ENCODE measurements at places on chromosomes 2 and 18. TPM values are rescaled to one million over a fixed set of nuclear protein-coding genes. Genes with fewer than 3 reads are reported as not detected.

The CREG2 gene
- 0.38 TPM for total RNA-seq

The TMEM18 gene
- 25.6 TPM for total RNA-seq

The CXCR1 gene
- 0.24 TPM for total RNA-seq

The TTR gene
- 1.5 TPM for total RNA-seq

The KANSL1L gene
- 30.9 TPM for total RNA-seq

The CTNNA2 gene
- 0.19 TPM for total RNA-seq

The SCN2A gene
- total RNA-seq: 0.24 TPM

The IL37 gene
- total RNA-seq: 0.09 TPM

- H3K27ac ChIP-seq: no peak overlapping the region
- H3K27me3 ChIP-seq: peaks cover 2% of the 10 kb centered on the region
- H3K4me1 ChIP-seq: no peaks in the 10 kb centered on the region
- no peak for DNase-seq
Measured at GRCh38 chr2:10504994-10505820, 57.1 kb upstream of the ODC1 start.

DNA sequence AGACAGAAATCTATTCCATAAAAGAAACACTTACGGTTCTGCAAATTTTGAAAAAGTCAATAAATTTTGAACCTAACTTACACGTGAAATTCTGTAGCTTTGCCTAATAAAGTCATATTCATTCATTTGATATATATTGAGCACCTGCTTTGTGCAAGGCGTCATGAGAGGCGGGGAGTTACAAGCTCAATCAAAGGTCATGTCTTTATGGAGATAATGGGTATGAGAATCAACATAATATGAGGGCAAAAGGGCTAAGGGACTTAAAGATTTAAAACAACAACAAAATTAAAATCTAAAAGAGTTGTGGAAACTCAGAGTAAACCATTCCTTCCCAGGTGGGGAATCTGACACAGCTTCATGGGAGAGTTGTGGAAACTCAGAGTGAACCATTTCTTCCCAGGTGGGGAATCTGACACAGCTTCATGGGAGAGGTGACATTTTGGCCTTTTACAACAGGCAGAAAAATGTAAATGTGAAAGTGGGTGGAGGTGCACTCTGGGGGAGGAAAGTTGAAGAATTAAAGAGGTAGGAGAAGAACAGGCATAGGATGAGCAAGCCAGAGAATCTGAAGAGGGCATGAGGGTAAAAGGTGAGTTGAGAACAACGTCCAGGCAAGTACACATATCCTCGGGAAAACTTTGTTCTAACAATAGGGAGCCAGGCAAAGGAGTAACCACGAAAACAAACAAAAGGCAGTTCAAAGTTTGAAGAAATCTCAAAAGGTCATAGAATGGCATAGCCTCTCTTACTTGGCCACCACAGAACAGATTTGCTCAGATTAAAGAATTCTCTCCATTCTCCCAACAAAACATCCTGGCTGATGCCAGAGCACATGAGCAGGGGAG lies 49.5 kb upstream of the CD226 start:
- H3K4me1 ChIP-seq: no peaks in the 10 kb centered on the region
- DNase-seq: no peak
- H3K36me3 ChIP-seq: peaks cover 4% of the 10 kb centered on the region

DNA sequence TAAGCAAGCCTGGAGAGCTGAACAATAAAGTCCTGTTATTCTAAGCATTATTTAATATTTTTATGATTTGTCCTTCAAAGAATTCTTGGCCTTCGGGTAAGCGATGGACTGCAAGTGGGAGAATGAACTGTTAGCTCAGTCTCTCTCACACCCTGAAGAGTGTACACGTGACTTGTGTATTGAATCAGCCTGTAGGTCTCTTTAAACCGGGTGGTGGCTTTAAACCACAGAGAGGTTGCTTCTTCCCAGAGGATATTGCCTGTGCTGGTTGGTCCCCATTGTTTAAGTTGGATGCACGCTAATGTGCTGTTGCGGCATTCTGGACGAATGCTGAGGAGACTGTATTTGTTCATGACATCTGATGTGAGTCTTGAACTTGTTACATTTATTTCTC lies 183.3 kb downstream of the LTBP1 start:
- H3K4me3 ChIP-seq: no peak overlapping the region
- no peaks in the 10 kb centered on the region for H3K4me1 ChIP-seq
- DNase-seq: no peak
- no peaks in the 10 kb centered on the region for H3K36me3 ChIP-seq

DNA sequence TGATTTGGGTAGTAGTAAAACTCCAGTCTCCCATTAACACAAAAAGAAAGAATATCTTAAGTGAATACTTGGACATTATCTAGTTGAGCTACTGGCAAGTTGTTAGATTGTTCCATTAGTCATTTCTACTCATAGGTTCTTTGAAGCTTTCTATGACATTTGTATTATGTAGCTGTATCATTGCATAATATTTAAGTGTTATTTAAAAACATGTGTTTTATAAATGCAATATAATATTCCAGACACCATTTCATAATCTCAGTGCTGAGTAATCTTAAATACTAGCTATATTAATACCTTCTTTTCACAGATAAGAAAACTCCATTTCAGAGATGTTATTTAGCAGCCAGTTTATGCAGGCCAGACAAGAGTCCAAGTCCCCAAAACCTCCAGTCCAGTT lies 271.9 kb downstream of the NCKAP5 start:
- no peak overlapping the region for H3K4me3 ChIP-seq
- H3K4me1 ChIP-seq: no peaks in the 10 kb centered on the region
- no peak overlapping the region for H3K27ac ChIP-seq
- H3K27me3 ChIP-seq: no peaks in the 10 kb centered on the region
- no peaks in the 10 kb centered on the region for H3K36me3 ChIP-seq
- no peak for DNase-seq

GRCh38 chr2:239487272-239487671 lies 86.5 kb upstream of the HDAC4 start:
- DNase-seq: no peak
- H3K27ac ChIP-seq: no peak overlapping the region
- H3K4me3 ChIP-seq: no peak overlapping the region
- no peaks in the 10 kb centered on the region for H3K36me3 ChIP-seq
- no peaks in the 10 kb centered on the region for H3K27me3 ChIP-seq
- no peaks in the 10 kb centered on the region for H3K4me1 ChIP-seq

GRCh38 chr18:37160038-37160820 lies 331.3 kb downstream of the KIAA1328 start:
- H3K27me3 ChIP-seq: no peaks in the 10 kb centered on the region
- DNase-seq: no peak
- H3K4me3 ChIP-seq: no peak overlapping the region
- H3K4me1 ChIP-seq: no peaks in the 10 kb centered on the region
- no peak overlapping the region for H3K27ac ChIP-seq

- no peaks in the 10 kb centered on the region for H3K36me3 ChIP-seq
- H3K4me3 ChIP-seq: no peak overlapping the region
- no peak for DNase-seq
- H3K27ac ChIP-seq: no peak overlapping the region
Measured at GRCh38 chr2:62176801-62177200, 19.1 kb upstream of the B3GNT2 start.

DNA sequence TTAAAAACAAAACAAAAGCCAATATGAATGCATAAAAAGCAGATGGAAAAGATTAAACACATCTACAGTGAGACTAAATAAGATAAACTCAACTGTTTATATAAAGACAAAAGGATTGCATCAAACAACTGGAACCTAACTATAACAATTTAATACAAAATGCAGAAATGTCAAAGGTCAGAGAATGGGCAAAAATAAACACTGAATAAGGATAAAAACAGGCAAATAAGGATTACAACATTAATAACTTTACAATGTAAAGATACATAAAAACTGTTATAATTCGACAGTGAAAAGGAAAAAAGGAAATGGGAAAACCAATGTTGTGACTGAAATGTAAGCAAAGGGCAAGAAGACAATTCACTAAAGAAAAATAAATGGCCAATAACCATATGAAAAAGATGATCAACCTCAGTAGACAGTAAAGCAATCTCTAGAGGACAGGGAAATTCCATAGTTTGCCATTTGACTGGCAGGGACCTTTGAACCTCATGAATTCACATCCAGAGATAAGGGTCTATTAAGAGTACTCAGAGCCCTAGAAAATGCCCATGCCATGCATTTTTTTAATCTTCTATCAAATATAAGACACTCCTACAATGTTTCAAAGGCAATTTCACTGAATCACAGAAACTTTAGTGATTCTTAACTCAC lies 83.7 kb downstream of the TMEM131 start:
- no peak overlapping the region for H3K27ac ChIP-seq
- H3K27me3 ChIP-seq: no peaks in the 10 kb centered on the region
- peaks cover 11% of the 10 kb centered on the region for H3K4me1 ChIP-seq
- no peak overlapping the region for H3K4me3 ChIP-seq
- peaks cover 4% of the 10 kb centered on the region for H3K36me3 ChIP-seq

- H3K27me3 ChIP-seq: no peaks in the 10 kb centered on the region
- H3K36me3 ChIP-seq: no peaks in the 10 kb centered on the region
- no peak for DNase-seq
- no peaks in the 10 kb centered on the region for H3K4me1 ChIP-seq
Measured at GRCh38 chr2:150339282-150339681, 148.2 kb downstream of the RND3 start.

DNA sequence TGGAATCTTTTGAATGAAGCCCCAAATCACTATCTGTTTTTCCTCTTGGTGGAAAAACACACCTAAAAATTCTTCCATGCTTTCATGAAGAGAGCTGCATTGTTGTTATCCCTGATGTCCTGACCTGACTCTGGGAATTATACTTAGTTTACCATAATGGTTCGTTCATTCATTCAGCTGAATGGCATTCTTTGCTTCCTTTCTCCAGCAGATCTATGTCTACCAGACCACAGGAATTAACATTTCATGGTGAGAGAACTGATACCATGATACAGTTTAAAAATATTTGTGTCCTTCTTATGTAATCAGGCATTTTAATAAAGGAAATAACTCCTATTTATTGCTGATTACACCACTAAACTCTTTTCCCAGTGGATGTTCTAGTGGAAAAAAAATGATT lies 11.1 kb upstream of the SLC4A10 start:
- no peak for DNase-seq
- no peak overlapping the region for H3K27ac ChIP-seq
- no peaks in the 10 kb centered on the region for H3K36me3 ChIP-seq
- H3K27me3 ChIP-seq: no peaks in the 10 kb centered on the region
- H3K4me3 ChIP-seq: no peak overlapping the region
- no peaks in the 10 kb centered on the region for H3K4me1 ChIP-seq

DNA sequence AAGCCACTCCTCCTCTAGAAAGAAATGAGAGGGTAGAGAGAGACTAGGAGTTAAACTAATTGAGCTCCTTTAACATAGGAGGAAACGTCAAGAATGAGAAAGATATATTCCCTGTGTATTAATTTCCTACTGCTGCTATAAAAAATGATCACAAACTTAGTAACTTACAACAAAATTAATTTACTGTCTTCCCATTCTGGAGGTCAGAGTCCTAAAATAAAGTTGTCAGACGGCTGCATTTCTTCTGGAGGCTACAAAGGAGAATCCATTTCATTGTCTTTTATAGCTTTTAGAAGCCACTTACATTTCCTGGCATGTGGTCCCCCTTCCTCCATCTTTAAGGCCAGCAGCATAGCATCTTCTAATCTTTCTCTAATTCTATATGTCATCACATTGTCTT lies 26.9 kb downstream of the ICA1L start:
- H3K27ac ChIP-seq: no peak overlapping the region
- DNase-seq: no peak
- no peak overlapping the region for H3K4me3 ChIP-seq
- no peaks in the 10 kb centered on the region for H3K4me1 ChIP-seq
- no peaks in the 10 kb centered on the region for H3K36me3 ChIP-seq
- no peaks in the 10 kb centered on the region for H3K27me3 ChIP-seq

DNA sequence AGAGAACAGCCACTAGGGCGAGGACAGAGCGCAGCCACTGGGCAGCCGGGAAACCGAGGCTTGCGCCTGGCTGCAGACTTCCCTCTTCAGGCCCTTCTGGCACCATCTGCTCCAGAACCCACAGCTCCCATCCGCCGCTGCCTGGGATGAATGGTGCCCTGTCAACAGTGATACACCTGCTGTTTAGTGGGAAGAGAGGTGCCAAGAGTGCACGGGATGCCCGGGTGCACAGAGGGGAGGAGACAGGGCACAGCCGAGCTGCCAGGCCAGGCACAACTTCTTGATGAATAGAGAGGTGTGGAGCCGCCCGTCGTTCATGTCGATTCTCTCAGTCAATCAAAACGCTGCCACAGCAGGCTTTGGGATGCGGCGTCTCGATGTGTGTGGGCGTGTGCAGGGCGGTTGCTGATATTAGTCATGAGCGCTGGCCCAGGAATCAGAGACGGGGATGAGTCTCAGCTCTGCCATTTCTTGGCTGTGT lies 39.5 kb downstream of the RRM2 start:
- peaks cover 65% of the 10 kb centered on the region for H3K36me3 ChIP-seq
- H3K27me3 ChIP-seq: no peaks in the 10 kb centered on the region
- H3K4me1 ChIP-seq: peaks cover 34% of the 10 kb centered on the region
- H3K27ac ChIP-seq: no peak overlapping the region
- no peak for DNase-seq

- DNase-seq: no peak
- H3K27ac ChIP-seq: no peak overlapping the region
- H3K36me3 ChIP-seq: no peaks in the 10 kb centered on the region
- no peaks in the 10 kb centered on the region for H3K27me3 ChIP-seq
Measured at GRCh38 chr2:121049950-121050585, 234.9 kb downstream of the TFCP2L1 start.

DNA sequence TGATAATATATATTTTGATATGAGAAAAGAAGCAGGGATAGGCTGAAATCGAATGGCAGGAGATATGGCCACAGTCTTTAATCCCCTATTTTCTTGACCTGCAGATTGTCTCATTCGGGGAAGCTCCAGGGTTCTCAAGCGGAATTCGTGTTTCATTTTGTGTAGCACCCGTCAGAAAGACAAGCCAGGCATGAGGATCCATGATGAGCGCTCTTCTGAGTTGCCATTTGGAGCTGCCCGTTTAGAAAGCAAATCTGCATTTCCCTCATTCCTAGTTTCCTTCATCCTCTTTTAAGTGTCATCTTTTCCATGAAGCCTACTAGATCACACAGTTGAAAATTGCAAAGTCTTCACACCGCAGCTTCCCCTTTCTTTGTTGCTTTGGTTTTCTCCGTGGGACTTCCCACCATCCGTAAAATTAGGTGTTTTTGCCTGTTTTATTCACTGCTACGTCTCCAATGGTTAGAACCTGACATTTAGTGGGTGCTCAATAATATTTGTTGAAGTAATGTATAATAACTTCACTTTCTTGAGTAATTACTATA lies 16.9 kb downstream of the HNMT start:
- no peak overlapping the region for H3K27ac ChIP-seq
- no peaks in the 10 kb centered on the region for H3K36me3 ChIP-seq
- no peaks in the 10 kb centered on the region for H3K4me1 ChIP-seq

DNA sequence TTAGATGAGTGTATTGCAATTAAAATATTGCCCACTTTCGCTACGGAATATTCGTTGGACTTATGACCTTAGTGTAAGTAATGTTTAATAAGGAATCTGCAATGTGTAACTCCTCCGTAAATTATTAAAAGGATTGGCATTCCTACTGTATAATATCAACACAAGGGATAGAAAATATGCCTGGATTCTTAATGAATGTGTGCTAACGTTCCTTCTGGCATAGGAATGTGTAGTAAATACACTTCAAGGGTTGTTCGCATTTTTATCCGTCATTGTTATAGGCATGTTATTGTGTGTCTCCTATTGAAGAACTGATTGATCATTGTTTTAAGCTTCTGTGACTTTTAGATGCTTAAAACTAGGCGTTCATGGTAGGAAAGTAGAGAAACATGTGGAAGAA lies 134.5 kb downstream of the NEDD4L start:
- H3K27ac ChIP-seq: no peak overlapping the region
- no peak for DNase-seq
- no peak overlapping the region for H3K4me3 ChIP-seq
